ENCODE measurements at places on chromosomes 4 and X. TPM values are rescaled to one million over a fixed set of nuclear protein-coding genes. Genes with fewer than 3 reads are reported as not detected.

Gene LPAR4
- total RNA-seq = not detected

Gene ASB12
- total RNA-seq = not detected

Gene ODAM
- total RNA-seq = not detected

Gene GLRA3
- not detected for total RNA-seq

Gene CTAG2
- total RNA-seq = not detected

Gene RXFP1
- 0.37 TPM for total RNA-seq

Gene GUCY1A1
- total RNA-seq = 8.5 TPM

Gene MAGEA8
- not detected for total RNA-seq

Gene CENPE
- 1.6 TPM for total RNA-seq

Gene DRP2
- 0.19 TPM for total RNA-seq

Gene FGB
- not detected for total RNA-seq

Gene LONRF3
- 1.8 TPM for total RNA-seq

Gene STATH
- not detected for total RNA-seq

Gene PPARGC1A
- total RNA-seq = 2.7 TPM

All from cardiac ventricle fibroblast (primary cell).